ENCODE measurements at places on chromosomes 3 and 15.

GRCh38 chr3:122021811-122022401 is at the start of gene ILDR1:
TSS of gene ILDR1 (minus strand) at chr3:122022247. CDS start at chr3:122022077, 170 bp downstream.
- no peak for DNase-seq

GRCh38 chr3:27290760-27291159 is 78.4 kb downstream of the NEK10 start:
- no peak for DNase-seq

GRCh38 chr3:161284989-161285388 is 63.9 kb downstream of the NMD3 start:
- no peak for DNase-seq

DNA sequence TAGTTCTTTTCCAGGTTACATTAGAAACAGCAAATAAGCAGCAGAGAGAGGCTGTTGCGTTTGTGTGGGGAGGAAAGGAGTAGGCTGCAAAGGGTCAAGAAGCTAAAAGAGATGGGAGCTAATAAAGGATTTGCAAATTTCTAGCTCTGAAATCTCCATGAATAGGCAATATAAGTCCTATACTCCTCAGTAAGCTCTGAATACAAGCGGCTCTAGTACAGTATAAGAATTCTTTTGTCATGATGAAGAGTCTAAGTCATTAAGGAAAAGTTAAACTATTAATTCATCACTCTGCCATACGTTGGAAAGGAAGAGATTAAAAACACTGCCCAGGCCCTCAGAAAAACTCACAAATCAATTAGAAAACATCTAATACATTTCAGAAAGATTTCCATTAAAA is 59.3 kb downstream of the CEP152 start:
- DNase-seq = no peak

- DNase-seq = no peak
Measured at GRCh38 chr3:197907196-197907595, 42.8 kb upstream of the RPL35A start.

DNA sequence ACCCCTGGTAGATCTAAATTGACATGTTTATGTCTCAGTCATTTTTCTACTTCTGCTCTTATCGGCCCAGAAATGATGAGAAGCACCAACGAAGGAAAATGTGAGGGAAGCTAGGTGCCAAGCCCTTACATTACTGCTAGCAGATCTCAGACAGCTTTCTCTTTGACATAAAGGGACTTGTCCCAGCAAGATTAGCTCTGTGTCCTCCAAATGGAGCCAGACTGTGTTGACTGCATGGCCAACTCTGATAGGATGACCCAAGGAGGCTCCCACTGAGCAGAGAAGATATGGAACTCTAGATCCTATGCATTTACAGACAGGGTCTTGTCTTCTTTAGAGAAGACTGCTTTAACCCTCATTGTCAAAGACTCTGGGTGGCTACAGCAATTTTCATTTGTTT is 2.8 kb upstream of the MCTP2 start:
- no peak for DNase-seq

DNA sequence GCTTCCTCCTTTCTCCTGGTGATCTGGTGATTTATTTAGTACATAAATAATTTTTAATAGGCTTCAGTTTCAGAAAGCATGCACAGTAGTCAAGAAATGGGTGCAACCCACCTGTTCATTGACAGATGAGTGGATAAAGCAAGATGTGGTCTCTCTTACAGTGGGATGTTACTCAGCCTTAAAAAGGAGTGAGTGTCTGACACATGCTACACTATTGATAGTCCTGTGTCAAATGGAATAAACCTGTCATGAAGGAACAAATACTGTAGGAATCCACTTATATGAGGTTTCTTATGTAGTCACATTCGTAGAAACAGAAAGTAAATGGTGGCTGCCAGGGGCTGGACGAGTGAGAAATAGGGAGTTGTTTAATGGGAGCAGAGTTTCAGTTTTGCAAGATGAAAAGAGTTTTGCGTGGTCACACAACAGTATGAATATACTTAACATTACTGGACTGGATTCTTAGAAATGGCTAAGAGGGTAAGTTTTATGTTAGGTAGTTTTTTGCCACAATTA is 56.0 kb upstream of the PPARG start:
- no peak for DNase-seq

GRCh38 chr15:31500766-31501449 is 174.3 kb downstream of the KLF13 start:
- no peak for DNase-seq

- no peak for DNase-seq
Measured at GRCh38 chr3:184058029-184058428, 5.2 kb downstream of the HTR3C start.

- peak; percentile 68 for DNase-seq
Measured at GRCh38 chr3:158642005-158642404, 2.3 kb upstream of the GFM1 start.

GRCh38 chr15:65206750-65207149 is 4.5 kb downstream of the CILP start:
- DNase-seq = peak; percentile 34

GRCh38 chr15:63169788-63170187 is 12.5 kb upstream of the RPS27L start:
- no peak for DNase-seq

DNA sequence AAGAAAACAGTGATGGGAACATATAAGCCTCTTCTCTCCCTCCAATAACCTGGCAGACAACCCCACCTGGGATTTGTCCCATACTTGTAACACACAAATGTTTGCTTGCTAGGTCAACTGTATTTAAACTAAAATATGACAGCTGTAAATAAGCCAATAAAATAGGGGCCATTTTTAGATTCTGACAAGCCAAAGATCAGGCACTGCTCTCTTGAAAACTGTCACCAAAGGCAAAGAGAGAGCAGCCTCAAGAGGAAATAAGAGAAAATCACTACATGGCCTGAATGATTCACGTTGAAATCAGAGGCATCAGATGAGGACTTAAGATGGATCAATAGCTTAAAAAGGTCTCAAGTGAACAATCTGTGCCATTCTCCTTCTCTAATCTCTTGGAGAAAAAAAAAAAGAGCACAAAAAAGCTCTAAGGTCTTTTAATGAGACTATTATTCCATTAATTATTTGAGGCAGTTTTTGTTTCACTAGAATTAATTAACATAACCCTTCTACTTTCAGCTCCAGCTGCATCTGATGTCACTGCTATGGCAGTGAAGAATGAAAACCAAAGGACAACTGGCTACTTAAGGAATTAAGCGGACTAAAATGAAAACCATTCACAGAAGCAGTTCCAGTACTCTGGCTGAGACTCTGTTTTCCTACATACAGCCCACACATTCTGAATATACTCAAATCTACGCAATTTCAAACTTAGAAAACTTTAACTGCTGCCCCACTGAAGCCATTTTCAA is 19.0 kb downstream of the MYO5A start:
- no peak for DNase-seq

- no peak for DNase-seq
Measured at GRCh38 chr15:60070838-60071493, 66.9 kb downstream of the FOXB1 start.

GRCh38 chr3:58567251-58567515 is 10.0 kb downstream of the FAM107A start:
- DNase-seq = peak; percentile 57

GRCh38 chr15:52980446-52980845 is 190.3 kb upstream of the ONECUT1 start:
- DNase-seq = no peak

DNA sequence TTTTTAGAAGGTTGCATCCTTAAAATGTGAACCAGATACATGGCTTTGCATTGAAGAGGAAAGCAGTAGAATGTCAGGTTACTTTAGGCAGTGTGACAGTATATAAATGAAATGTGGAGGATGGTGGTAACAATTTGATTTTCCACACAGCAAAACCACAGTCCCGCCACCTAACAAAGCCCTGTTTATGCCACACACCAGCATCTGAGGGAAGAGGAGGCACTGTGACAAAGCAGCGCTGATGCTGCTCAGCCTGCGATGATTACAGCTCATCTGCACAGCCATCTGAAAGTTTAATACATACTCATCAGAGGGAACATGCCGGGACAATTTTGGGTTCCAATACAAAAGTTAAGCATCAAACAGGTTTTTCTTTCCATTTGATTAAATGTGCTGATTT is 8.9 kb downstream of the RNF7 start:
- no peak for DNase-seq

All from activated effector memory CD4-positive, alpha-beta T cell treated with anti-CD3 and anti-CD28 coated beads, Interleukin-2, amount 50 U/mL, for 16 hours (primary cell).